Hippocampal formation (tissue), 2 donors: ENCODE measurements at places on chromosomes 11 and 22.
A peak's percentile ranks its signal among the peaks of the same experiment; 100 is the strongest.

DNA sequence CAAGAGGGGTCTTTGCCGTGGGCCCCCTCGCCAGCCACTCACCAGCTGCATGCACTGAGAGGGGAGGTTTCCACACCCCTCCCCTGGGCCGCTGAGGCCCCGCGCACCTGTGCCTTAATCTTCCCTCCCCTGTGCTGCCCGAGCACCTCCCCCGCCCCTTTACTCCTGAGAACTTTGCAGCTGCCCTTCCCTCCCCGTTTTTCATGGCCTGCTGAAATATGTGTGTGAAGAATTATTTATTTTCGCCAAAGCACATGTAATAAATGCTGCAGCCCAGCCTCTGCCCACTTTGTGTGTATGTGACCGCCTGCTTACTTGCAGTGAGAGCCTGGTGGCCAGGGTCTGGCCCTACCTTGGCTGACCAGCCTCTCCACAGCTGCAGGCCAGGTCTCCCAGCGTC is 2.8 kb upstream of the CRACR2B start:
- DNase-seq: no peak

DNA sequence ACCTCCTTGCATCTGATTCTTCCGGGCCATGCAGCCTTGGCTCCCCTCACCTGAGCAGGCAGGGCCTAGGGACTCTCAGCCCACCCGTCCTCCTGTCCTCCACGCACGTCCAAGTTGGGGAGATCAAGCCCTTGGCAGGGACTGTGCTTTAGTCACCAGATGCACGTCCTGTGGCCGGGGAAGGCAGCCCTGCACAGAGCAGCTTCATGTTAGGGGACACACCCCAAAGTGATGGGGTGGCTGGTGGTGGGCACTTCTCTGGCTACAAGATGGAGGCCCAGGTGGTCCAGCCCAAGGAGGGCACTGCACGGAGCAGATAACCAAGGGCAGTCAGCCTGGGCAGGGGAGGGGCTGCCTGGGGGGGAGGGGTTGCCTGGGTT is 1.2 kb downstream of the MUC5B start:
- DNase-seq: no peak

DNA sequence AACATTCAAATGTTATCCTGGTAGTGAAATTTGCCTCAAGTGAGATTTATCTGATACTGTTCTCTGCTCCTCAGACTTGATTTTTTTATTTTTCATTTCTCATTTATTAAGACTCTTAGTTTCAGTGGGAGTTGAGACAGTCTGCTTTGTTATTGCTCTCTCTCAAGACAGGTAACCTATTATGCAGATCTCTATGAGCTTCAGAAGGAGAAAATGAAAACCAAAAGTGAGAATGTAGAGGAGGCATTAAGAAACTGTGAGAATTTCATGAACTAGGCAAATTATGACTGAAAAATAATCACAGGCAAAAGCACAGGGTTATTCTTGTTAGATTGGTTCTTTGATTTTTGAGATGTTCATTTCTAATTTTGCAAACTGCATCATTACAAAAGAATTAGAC is 290.0 kb upstream of the CHORDC1 start:
- no peak for DNase-seq

- DNase-seq: no peak
Measured at GRCh38 chr22:32331236-32331917, 26.3 kb upstream of the RFPL3 start.

DNA sequence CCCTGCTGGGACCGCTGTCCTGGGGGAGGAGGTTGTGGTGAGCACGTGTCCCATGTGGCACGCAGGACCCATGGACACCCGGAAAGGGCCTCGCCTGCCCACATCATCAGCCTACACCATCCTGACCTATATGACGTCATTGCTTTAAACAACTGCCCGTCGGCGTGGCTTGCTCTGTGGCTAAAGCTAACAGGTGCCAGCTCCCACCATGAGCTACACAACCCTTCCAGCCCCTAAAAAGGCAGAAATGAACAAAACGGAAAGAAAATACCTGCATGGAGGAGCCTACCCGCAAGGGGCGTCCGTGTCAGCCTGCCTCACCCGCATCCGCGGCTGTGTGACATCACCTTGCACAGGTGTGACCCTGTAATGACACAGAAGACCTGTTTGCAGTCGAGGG is 481.8 kb downstream of the BRD1 start:
- no peak for DNase-seq

- DNase-seq: peak; percentile 15
Measured at GRCh38 chr11:34792814-34793258, 123.3 kb downstream of the APIP start.

GRCh38 chr11:86292912-86293616 is 9.0 kb upstream of the HIKESHI start:
- no peak for DNase-seq

DNA sequence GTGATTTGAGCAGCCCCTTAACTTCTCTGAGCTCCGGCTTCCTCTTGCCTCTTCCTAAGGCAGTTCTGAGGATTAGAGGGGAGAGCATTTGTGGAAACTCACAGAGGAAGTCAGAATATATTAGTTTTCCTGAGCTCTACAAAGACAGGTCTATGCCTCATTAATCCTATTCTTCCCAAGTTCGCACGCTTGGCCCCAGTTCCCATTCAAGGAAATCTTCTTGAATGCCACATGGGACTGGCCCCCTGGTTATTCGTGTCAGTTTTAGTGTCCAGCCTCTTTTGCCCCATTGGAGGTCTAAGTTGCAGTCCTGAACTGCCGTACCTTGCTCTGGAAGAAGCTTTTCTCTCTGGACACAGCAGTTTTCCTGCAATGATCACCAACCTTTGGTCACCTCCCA is 37.6 kb upstream of the ALX4 start:
- no peak for DNase-seq

DNA sequence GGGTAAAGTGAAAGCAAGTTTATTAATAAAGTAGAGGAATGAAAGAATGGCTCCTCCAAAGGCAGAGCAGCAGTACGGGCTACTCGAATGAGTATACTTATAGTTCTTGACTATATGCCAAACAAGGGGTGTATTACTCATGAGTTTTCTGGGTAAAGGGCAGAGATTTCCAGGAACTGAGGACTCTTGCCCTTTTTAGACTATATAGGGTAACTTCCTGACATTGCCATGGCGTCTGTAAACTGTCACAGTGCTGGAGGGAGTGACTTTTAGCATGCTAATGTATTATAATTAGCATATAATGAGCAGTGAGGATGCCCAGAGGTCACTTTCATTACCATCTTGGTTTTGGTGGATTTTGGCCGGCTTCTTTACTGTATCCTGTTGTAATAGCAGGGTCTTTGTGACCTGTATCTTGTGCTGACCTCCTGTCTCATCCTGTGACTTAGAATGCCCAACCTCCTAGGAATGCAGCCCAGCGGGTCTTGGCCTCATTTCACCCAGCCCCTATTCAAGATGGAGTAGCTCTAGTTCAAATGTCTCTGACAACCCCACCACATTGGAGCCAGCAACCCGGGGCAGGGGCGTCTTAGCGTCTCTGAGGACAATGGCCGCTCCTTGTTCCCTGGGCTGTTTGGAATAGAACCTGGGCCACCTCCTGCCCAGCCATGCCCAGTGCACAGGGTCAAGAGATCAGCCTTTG is 34.9 kb upstream of the CD82 start:
- DNase-seq: no peak

DNA sequence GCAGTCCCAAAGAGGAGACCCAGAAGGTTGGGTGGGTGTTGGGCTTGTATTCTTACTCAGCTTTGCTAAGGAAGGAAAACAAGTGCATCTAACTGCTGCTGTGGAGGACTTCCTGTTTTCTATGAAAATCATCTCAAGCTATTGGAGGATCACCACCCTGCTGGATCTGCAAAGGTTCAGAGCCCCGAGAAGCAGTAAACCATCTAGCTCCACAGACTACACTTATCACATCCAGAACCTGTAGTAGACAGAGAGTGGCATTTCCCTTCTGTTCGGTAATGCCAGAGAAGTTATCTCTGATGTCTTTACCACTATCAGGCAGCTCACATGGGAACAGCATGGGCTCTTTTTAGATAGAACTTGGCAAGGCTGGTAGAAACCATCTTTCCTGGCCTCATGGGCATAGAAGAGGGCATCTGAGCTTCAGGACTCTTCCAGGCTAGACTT is 21.7 kb downstream of the KCNJ1 start:
- no peak for DNase-seq

- no peak for DNase-seq
Measured at GRCh38 chr11:48052183-48053044, 72.1 kb downstream of the PTPRJ start.

DNA sequence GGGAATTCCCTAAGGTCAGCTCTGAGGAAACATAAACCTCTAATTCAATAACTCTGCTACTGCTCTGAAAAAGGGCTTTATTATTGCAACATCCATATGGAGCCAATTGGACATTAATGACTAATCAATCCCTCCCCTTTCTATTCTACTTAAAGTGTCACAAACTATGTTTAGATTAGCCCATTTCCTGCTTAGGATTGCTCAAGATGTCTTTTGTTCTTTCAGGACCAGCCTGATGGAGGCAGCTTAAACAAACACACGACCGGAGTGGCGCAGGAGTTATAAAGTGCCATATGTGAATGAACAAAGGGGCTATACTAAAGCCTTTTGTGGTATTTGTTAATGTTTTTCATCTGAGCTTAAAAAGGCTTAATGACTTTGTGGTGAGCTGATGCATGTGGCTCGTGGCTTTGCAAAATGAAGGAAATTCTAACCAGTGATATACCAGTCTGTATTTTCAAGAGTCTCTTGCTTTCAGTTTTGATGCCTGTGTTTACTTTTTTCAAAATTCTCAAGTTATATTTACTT is 354.4 kb downstream of the SOX6 start:
- DNase-seq: no peak

DNA sequence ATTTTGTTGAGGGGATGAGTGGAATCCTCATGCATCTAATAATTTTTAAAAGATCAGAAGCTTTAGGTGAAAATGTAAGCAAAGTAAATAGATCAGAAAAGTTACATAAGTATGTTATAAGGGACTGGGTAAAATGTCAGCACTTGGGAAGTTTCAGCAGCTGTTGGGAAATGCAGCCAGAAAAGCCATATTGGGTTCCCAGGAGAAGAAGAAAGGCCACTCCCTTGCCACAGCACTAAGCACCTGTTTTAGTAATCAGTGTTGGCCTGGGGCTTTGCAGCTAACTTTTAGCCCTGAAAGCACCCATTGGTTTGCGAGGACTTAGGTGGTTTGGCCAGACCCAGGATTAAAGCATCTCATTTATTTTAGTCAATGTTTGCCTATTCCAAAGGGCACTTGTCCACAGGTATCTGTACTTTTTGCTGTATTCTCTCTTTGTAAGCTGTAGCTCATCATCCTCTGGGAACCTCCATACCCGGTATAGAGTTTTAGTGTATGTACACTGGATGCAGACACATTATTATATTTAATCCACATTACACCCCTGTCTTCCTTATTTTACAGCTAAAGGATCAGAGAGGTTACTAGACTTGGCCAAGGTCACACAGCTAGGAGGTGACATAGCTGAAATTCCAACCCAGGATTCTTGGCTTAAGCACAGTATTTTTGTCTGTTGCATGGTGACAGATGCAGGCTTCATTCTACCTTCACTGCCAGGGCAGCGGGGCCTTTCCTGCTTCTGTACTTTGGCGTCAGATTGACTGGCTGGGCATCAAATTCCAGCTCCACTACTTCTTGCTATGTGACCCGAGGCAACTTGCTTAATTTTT is 127.7 kb upstream of the SESN3 start:
- no peak for DNase-seq

DNA sequence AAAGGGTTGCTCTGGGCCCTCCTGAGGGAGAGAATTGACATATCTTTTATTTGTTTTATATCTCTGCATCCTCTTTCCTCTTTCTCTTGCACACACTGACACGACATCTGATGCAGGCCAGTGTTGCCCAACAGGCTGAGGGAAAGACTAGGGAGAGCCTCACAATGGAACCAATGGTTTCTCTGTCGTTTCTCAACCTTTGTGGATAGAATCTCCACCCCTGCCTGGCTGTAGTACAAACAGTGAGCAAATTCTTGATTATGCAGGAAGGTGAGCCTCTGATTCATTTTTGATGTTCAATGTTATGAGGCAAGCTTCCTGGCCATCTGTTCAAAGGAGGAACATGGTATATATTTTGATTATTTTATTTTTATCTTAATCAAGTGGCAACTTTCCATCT is 49.8 kb upstream of the PLET1 start:
- no peak for DNase-seq

GRCh38 chr11:100684101-100685065 is 2.7 kb upstream of the ARHGAP42 start:
- DNase-seq: no peak

- DNase-seq: no peak
Measured at GRCh38 chr11:115193914-115194801, 310.1 kb downstream of the CADM1 start.

GRCh38 chr22:21009638-21010425 is 5.1 kb upstream of the P2RX6 start:
- no peak for DNase-seq

DNA sequence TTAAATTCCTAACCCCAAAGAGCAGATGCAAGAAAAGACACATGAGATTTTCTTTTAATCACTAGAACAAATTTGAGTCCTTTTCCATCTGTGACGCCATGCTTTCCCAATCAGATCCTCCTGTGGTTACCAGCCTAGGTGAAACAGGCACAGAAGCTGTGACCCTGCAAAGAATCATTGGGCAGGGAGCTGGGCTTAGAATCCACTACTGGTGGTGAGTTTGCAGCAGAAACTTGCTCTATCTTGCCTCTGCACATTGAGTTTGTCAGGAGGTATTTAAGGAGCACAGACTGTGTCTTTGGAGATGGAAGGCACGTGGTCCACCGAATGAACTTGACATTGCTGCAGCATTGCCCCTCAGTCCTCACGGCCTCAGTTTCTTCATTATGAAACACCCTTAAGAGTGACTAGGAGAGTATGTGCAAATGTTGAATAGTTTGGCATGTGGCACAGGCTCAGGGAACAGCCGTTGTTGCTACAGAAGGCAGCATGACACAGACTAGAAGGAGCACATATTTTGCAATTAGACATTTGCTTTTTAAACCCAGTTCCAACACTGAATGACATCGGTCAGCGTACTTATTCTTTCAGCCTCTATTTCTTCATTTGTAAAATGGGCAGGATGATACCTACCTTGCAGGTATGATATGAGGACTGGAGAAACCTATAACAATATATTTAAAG is 127.6 kb downstream of the DBX1 start:
- no peak for DNase-seq

GRCh38 chr22:30245181-30245984 is 1.2 kb downstream of the LIF start:
- DNase-seq: no peak

- no peak for DNase-seq
Measured at GRCh38 chr11:132118661-132119060, 748.2 kb downstream of the NTM start.

GRCh38 chr11:18046116-18046777 is at the start of gene TPH1:
Gene TPH1 (minus strand): TSS chr11:18046269. CDS start chr11:18040762, 5,507 bp downstream.
- no peak for DNase-seq

DNA sequence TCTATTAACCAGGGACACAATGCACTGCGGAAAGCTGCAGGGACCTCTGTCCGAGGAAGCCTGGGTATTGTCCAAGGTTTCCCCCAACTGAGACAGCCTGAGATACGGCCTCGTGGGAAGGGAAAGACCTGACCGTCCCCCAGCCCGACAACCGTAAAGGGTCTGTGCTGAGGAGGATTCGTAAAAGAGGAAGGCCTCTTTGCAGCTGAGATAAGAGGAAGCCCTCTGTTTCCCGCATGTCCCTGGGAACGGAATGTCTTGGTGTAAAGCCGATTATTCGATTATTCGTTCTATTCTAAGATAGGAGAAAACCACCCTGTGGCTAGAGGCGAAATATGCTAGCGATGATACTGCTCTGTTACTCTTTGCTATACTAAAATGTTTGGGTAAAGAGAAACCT is 5.2 kb downstream of the BET1L start:
- DNase-seq: no peak

- DNase-seq: no peak
Measured at GRCh38 chr22:45888221-45889092, 88.5 kb downstream of the WNT7B start.
